ENCODE measurements at places on chromosomes 4 and X.

DNA sequence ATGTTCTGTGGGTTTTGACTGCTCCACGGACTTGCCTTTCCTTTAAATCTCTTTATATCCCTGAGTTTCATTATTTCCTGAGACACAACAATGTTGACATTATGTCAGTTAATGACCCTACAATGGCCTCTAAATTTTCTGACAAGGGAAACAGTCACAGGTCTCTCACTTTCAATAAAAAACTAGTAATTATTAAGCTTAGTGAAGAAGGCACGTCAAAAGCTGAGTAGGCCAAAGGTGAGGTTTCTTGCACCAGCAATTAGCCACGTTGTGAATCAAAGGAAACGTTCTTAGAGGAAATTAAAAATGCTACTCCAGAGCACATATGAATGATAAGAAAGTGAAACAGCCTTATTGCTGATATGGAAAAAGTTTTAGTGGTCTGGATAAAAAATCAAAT is 930.2 kb upstream of the GRID2 start:
- DNase-seq: no peak

DNA sequence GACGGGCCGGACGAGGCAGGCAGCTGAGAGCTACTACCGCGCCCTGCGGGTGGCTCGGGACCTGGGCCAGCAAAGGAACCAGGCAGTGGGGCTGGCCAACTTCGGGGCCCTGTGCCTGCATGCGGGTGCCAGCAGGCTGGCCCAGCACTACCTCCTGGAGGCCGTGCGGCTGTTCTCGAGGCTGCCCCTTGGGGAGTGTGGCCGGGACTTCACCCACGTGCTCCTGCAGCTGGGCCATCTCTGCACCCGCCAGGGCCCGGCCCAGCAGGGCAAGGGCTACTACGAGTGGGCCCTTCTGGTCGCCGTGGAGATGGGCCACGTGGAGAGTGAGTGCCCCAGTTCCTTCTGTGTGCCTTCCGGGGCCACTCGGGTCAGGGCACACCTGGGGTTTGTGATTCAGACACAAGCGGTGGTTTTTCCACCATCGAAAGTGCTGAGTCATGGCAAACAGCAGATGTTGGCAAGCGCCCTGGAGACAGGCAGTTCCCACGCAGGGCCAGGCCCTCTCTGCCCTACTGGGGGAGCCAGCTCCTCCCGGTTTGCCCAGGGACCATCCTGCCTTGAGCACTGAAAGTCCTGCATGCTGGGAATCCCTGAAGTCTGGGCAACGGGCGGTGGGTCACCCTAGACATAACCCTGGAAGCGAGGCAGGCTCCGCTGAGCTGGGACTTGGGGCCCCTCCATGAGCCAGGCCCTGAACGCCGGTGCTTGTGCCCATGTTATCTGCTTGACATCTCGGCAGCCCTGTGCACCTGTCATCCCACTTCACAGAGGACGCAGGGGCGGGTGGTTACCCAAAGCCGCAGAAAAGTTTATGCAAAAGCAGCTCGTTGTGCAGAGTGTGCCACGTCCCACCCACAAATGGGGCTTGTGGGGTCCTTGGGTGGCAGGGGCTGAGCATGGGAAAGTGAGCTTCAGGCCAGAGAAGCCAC is 29.5 kb downstream of the SH3TC1 start:
- no peak for DNase-seq

DNA sequence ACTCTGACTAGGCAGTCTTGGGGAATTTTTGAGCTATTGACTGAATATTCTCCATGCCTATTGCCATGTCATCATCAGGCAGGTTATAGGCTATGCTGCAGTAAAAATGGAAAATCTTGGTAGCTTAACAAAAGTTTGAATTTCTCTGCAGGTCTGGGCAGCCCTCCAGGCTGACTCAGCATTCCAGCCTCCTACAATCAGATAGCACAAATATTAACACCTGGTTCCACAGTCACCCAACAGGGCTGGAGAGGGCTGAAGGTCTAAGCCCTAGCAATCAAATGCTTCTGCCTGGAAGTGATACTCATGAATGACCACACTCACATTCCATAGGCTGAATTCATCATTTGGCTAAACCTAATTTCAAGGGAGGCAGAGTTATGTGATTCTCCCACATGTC is 9.6 kb upstream of the PPP3CA start:
- DNase-seq: no peak

DNA sequence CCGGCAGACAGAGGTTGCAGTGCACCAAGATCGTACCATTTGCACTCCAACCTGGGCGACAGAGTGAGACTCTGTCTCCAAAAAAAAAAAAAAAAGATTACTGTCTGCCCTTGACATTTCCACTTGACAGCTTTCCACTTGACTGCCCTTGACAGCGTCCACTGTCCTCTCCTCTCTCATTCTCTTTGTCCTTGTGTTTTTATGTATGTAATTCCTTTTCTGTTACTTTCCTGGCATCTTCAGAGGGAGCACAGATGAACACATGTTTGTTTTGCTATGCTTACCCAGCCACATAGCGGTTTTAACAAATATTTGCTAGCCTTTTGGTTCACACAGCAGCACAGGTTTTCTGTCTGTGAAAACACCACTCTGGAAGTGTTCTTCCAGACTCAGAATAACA is 26.2 kb downstream of the SYAP1 start:
- DNase-seq: no peak

- no peak for DNase-seq
These were observed 6.5 kb downstream of the RNF150 start for GRCh38 chr4:141126769-141127168.

- DNase-seq: peak; percentile 77
These were observed 94.9 kb upstream of the TBC1D9 start for GRCh38 chr4:140851032-140851636.

DNA sequence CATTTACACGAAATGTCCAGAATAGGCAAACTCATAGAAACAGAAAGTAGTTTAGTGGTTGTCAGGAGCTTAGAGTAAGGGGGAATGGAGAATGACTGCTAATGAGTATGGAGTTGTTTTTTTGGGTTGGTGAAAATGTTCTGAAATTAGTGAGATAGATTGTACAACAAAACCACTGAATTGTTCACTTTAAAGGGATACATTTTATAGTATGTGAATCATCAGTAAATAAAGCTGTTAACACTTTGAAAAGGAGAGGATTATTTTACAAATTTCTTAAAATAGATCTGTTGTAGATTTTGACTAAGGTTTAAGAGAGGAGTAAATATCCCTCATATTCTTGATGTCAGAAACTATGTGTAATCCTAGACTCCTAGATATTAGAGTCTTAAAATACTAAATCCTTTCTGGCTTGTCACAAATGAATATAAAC is 82.7 kb downstream of the RAPGEF2 start:
- no peak for DNase-seq

DNA sequence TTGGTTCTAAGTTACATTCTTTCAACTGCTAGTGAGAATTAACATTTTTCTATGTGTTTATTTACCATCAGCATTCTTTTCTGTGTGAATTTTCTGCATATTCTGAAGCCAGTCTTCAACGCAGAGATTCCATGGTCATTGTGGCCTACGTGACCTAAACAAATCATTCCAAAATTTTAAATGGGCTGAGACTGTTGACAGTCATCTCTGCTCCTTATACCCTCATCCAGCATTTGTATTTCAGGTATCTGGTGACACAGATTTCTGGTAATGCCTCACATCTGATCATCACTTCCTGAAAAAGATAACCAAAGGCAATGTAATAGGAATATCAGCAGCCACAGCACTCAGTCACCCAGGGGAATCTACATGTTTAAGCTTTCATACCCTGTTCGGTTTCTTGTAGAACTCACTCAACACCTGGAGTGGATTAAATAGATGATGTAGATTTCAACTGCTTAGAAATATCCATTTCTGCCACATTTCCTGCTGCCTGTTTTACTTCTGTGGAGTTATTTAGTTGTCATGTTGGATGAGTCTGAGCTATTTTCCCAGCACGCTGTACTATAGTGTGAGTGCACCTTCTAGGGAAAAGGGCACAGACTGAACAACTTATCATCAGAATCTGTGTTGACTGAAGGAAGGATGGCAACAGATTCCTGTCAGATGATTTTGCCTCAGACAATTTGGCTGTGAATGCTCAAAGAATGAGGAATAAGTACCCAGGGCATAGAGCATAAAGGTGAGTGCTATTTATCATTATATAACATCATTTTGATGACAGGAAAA is 73.0 kb upstream of the HPGD start:
- DNase-seq: no peak

GRCh38 chr4:122086338-122087065 is 65.6 kb upstream of the BLTP1 start:
- DNase-seq: no peak

Measured in D341Med (cell line).